Thyroid gland (tissue), 4 donors: ENCODE measurements at places on chromosomes 1 and 21. TPM values are rescaled to one million over a fixed set of nuclear protein-coding genes. Genes with fewer than 3 reads are reported as not detected.

Gene ERICH3
- 0.40 TPM for total RNA-seq

Gene RIMS3
- total RNA-seq = 3.1 TPM

Gene HPCAL4
- total RNA-seq = 0.83 TPM

Gene CFHR3
- total RNA-seq = 0.22 TPM

Gene INKA2
- 4.8 TPM for total RNA-seq

Gene KRTAP27-1
- total RNA-seq = not detected

Gene FCRL6
- total RNA-seq = 1.1 TPM

Gene LRRC53
- not detected for total RNA-seq

Gene TNFRSF8
- total RNA-seq = not detected

Gene F11R
- total RNA-seq = 115 TPM

Gene BTBD8
- total RNA-seq = 17.0 TPM

Gene SUSD4
- 2.8 TPM for total RNA-seq
